ENCODE measurements at places on chromosomes 3 and 15.

DNA sequence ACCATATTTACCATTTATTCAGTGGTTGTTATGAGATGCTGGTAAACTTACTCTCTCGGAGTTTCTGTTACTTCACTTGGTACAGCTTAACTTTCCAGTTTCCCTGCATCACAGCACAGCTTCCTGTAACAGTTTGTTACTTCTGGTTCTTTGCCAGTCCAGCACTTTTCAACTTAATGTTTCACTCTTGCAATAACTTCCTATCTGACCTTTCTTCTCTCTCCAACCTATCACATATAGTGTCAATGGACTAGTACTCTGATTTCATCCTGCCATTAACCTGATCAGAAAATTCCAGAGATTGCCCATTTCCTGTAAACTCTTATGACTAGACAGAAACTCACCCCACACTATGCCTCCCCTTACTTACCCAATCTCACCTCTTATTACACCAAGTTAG is 3.9 kb upstream of the ATP11B start:
- DNase-seq: no peak

GRCh38 chr3:182041668-182042291 is 330.1 kb downstream of the SOX2 start:
- no peak for DNase-seq

DNA sequence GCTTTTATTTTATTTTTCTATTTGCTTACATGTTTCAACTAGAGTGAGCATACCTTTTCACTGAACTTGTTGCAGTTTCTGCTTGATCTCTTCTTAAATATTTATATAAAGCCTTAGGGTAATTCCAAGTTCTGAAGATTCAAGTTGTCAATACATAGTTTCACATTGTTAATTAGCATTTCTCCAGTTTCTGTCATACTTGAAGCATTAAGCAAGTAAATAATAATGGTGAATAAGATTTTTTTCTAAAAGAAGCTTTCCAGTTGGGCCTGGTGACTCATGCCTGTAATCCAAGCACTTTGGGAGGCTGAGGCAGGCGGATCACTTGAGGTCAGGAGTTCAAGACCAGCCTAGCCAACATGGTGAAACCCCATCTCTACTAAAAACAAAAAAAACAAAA is 53.9 kb downstream of the CALML4 start:
- no peak for DNase-seq

DNA sequence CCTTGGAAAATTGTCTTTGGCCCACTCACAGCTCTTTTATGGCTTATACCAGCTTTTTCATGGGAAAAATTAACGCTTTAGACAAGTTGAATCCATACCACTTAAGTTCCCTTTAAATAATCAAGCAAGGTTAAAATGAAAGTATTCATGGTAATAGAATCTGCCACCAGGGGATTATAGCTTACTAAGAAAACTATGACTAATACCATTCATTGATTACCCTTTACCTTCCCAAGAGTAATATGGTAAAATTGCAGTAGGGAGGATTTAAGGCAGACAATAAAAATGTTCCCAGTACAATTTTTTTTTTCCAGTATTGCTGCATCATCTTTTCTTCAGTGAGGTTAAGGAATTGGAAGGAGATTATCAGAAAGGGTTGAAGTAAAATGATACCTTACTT is 641.1 kb upstream of the NAALADL2 start:
- no peak for DNase-seq

DNA sequence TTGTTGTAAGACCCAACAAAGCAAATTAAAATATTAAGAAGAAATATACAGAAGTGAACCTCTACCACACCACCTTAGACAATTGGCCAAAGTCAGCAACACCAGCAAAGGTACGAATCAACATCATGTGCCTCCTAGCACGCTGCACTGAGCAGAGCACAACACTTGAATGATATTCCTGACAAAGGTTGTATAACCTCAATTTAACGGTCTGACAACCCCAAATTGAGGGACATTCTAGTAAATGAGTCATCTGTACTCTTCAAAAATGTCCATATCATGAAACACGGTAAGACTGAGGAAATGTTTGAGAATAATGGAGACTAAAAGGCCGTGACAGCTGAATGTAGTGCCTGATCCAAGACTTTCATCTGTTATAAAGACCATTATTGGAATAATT is 41.3 kb upstream of the TNFSF10 start:
- DNase-seq: no peak

GRCh38 chr3:37174532-37175126 is at the start of gene LRRFIP2:
LRRFIP2 (minus strand) TSS chr3:37174582; CDS start chr3:37148983, 25,599 bp downstream.
- DNase-seq: no peak

Data from activated CD4-positive, alpha-beta T cell treated with anti-CD3 and anti-CD28 coated beads for 1 hour (primary cell).